ENCODE measurements at places on chromosomes 11 and 22.

GRCh38 chr11:124174001-124174583, 9.1 kb upstream of the OR10D3 start:
- DNase-seq = peak; percentile 66

DNA sequence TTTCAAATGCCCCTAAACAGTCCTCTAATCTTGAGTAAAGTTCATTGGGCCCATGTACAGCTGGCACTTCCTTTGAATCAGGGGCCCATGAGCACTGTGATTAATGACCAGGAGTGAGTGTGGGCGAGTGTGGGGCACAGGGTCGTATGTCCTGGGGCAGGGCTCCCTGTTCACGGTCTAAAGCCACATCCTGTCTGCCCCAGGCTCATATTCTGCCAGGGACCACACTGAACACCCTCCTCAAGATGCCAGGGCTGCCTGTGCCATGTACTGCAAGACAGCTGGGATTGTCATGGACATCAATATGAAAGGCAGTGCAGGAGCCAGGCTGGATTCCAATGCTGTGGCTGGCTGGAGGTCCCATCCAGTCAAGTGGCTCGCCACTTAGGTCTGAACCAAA, 130.5 kb downstream of the KIRREL3 start:
- no peak for DNase-seq

DNA sequence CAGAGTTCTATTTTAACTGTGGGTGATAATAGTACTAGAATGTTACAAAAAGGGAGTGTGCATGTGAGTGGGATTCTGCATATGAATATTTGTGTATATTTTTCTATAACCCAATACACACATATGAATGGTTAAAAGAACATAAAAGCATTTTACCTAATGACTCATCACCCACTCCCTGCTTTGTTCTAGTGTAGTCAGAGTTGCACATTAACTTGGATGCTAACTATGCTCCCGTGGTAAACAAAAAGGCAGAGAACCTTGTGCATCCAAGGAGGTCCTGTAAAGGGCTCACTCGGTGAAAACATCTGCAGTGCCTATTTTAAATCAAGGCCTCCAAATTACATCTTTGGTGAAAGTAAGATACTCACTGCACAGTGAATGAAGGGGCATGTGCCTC, 1289.4 kb downstream of the LRRC4C start:
- no peak for DNase-seq

DNA sequence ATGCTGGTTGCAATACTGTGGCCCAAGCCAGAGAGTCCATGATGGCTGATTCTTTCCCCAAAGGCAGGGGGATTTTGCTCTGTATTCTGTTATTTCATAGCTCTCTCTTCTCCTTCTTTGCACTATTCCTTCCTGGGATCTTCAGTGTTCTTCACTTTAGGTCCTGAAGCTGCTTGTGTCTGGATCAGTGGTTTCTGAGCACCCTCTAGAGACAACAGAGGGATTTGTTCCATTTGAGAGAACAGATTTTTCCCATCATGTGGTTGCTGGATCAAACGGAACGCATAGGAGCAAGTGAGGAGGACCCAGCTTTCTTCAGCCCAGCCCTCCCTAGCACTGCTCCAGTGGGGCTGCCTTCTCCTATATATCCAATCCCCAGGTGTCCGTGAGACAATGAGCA, 68.7 kb upstream of the SYN3 start:
- DNase-seq = peak; percentile 54

GRCh38 chr11:113668255-113668654, 37.9 kb downstream of the TMPRSS5 start:
- no peak for DNase-seq

DNA sequence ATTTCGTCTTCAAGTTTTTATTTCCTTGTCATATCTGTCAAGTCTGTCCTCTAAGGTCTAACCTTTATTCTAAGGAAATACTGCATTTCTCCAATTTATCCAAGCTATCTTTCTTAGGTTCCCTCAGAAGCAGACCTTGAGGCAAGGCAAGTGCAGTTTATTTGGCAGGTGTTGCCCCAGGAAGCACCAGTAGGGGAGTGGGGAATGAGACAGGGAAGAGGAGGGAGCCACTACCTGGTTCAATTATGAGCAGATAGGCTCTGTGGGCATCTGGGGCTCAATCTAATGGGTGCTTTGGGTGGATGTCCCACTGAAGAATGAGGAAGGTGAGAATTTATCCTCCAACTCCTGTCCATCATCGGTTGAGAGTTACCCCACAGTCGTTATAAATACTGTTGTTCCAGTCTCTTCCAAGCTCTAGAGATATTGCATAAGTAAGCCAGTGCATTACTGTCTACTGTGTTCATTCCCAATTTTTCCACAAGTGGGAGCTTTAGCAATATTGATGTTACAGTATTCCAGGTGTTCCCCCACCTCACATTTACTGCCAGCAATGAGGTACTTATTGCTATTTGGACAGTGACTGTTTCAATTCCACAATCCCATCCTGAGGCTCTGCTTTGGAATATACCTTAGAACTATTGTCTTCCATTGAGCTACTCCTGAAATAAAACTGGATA, 154.9 kb upstream of the CEP126 start:
- no peak for DNase-seq

- DNase-seq = peak; percentile 69
Observed at GRCh38 chr11:66334605-66335442, 1.4 kb downstream of the RIN1 start.
